T-helper 1 cell treated with Interleukin-12 subunit alpha and Interleukin-12 subunit beta and Interleukin-4 antibody, amounts not matched to agents 30 ng/mL and 1 ng/mL, for 36 hours (primary cell): ENCODE measurements at places on chromosomes 2 and 18. TPM values are rescaled to one million over a fixed set of nuclear protein-coding genes. Genes with fewer than 3 reads are reported as not detected.

The RTTN gene
- 23.2 and 26.4 TPM in 2 replicates for total RNA-seq

The CTIF gene
- total RNA-seq, result 3.0 and 4.2 TPM in 2 replicates

The SPATS2L gene
- 44.2 and 45.4 TPM in 2 replicates for total RNA-seq

The KLF7 gene
- 21.3 and 25.1 TPM in 2 replicates for total RNA-seq
